Fibroblast of skin of left quadriceps (primary cell): ENCODE measurements at places on chromosomes 6 and 20.

DNA sequence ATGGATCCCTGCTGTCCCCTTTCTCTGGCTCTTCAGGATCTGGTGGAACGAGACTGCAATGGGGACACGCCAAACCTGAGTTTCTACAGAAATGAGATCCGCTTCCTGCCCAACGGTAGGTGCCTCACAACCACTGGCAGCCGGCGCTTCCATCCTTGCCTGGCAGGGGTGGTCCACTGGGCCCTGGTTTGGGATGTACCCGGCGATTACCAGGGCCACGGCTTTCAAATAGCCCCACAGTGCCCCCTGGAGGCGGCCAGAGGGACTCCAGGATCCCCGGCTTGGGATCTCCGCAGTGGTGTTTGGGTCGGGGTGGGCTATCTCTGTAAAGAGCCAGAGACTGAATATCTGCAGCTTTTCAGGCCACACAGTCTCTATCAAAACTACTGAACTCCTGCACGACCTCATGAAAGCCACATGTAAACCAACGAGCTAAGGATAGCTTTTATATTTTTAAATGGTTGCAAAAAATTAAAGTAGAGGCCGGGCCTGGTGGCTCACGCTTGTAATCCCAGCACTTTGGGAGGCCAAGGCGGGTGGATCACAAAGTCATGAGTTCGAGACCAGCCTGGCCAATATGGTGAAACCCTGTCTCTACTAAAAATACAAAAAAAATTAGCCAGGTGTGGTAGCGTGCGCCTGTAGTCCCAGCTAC is 3.7 kb downstream of the OGFR start:
- no peak for DNase-seq

GRCh38 chr6:63449714-63450113 is 122.6 kb upstream of the LOC128125822 start:
- DNase-seq: no peak

- DNase-seq: no peak
These were observed 7.8 kb downstream of the SCGN start for GRCh38 chr6:25659633-25660368.

GRCh38 chr6:158907931-158908330 is 88.8 kb upstream of the EZR start:
- no peak for DNase-seq

DNA sequence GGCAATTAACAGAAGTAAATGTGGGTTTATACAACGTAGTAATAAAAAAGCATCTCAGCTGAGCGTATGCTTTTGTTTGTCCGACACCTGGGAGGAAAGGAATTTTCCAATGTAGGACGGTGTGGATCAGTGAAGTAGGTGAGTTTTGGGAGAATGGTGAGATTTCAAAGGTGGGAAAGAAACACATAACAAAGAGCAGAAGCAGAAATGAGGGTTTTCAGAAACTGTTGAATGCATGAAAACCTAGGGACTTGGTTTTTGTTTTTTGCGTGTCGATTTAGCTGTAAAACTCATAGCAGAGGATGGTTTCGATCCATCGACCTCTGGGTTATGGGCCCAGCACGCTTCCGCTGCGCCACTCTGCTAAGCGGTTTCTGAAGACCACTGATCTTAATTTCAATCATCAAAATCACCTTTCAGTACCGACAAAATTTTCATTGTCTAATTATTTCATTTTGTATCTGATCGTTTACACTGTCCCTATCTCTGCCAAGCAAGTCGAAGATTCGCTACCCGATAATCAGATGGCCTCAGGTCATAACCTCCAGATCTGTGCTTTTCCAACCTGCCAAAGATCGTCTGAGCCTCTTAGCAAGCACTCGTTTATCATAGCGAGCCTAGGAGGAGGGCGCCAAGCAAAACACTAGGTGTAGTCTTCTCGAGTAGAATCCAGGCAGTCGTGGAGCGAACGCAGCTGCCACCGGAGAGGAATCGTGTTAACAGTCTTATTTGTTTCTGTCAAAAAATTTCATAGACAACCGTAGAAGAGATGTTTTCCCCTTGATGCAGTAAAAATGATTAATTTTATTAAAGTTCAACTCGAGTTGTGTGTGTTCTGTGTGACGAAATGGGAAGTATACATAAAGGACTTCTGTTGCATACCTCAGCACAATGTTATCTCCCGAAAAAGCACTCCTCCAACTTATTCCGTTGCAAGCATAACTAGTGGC is 20.9 kb upstream of the POM121L2 start:
- DNase-seq: peak; percentile 15

DNA sequence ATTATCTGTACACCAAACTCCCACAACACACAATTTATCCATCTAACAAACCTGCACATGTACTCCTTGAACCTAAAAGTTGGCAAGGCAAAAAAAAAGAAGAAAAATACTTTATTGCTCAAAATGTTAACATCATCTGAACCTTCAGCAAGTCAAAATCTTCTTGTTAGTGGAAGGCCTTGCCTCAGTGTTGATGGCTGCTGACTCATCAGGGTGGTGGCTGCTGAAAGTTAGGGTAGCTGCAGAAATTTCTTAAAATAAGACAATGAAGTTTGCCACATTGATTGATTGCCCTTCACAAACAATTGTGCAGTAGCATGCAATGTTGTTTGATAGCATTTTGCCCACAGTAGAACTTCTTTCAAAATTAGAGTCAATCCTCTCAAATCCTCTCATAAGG is 2.7 kb upstream of the WFDC11 start:
- no peak for DNase-seq

GRCh38 chr6:93047033-93047432 is 372.3 kb downstream of the EPHA7 start:
- no peak for DNase-seq

- no peak for DNase-seq
These were observed 15.0 kb upstream of the ETV7 start for GRCh38 chr6:36402481-36402880.

- DNase-seq: no peak
These were observed 41.9 kb downstream of the PLEKHG1 start for GRCh38 chr6:150641398-150642139.

DNA sequence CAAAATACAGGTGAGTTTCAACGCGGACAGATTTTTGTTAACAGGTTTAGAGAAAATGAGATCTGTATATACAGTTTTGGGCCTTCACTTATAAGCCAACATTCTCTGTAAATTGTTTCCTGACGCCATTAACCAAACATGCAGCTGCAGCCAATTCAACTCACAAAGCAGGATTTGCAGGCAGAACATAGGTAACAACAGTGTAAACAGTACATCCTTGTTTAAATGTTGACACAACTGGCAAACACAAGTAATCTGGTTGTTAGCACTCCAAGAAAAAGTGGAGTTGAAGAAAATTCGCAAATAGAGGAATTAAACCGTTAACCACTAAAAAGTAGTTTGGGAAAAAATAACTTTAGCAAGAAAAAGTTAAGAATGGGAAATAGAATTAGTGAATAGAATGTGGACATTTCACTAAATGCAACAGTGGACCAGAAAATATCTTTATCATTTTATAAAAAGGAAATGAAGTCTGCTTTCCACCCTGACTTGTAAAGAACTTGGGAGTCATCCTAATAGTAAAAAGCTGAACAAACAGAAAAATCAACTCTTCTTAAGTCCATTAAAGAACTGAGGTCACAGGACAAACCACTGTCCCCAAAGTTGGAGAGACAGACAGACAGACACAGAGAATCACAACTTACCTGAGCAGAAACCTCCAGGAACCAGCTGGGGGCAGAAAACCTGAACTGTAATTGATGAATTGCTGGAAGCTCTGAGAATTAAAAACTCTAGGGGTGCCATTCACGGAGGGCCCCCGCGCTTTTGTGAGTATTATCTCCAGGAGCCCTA is 10.1 kb downstream of the SMIM28 start:
- no peak for DNase-seq

DNA sequence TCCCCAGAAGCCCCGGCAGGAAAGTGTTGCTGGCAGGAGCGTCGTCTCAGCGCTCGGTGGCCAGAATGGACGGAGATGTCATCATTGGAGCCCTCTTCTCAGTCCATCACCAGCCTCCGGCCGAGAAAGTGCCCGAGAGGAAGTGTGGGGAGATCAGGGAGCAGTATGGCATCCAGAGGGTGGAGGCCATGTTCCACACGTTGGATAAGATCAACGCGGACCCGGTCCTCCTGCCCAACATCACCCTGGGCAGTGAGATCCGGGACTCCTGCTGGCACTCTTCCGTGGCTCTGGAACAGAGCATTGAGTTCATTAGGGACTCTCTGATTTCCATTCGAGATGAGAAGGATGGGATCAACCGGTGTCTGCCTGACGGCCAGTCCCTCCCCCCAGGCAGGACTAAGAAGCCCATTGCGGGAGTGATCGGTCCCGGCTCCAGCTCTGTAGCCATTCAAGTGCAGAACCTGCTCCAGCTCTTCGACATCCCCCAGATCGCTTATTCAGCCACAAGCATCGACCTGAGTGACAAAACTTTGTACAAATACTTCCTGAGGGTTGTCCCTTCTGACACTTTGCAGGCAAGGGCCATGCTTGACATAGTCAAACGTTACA is 817 bp downstream of the GRM1 start:
- DNase-seq: no peak

GRCh38 chr6:80335121-80335531 is 228.7 kb downstream of the BCKDHB start:
- no peak for DNase-seq

- no peak for DNase-seq
These were observed 94.0 kb downstream of the AHI1 start for GRCh38 chr6:135403584-135403983.

DNA sequence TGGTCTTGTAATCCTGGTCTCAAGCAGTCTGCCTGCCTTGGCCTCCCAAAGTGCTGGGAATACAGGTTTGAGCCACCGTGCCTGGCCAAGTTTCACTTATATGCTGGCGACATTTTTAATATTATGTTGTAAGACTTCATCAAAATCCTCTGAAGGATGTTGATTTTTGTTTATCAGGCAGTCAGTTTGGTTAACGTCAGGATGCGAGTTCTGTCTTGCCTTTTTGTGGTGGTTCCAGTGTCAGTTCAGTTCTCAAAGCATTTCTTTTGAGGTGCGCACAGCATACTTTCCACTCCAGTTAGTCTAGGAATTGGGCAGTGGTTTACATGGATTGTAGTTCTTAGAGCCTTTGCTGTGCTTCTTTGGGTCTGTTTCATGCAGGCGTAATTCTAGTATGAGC is 24.9 kb downstream of the SCAF8 start:
- no peak for DNase-seq

DNA sequence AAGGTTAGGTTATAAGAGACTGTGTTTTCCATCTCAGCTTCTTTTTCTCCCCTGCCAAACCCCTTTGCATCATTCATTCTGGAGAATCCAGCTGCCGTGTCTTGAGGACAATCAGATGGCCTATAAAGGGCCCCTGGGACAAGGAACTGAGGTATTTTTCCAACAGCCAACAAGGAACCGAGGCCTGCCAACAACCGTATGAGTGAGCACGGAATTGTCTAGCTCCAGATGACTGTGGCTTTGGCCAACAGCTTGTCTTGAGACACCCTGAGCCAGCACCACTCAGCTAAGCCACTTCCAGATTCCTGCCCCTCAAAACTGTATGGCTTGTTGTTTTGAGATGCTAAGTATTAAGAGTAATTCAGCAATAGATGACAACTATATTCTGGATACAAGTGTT is 433.7 kb upstream of the HSF2 start:
- DNase-seq: no peak

- no peak for DNase-seq
These were observed 96.0 kb downstream of the HIVEP2 start for GRCh38 chr6:142848976-142849375.

GRCh38 chr20:25439328-25439727 is 31.9 kb downstream of the GINS1 start:
- DNase-seq: no peak

- no peak for DNase-seq
These were observed 89.7 kb downstream of the SMOC2 start for GRCh38 chr6:168530653-168531071.

GRCh38 chr20:63533871-63534393 is 3.2 kb downstream of the PTK6 start:
- DNase-seq: no peak

DNA sequence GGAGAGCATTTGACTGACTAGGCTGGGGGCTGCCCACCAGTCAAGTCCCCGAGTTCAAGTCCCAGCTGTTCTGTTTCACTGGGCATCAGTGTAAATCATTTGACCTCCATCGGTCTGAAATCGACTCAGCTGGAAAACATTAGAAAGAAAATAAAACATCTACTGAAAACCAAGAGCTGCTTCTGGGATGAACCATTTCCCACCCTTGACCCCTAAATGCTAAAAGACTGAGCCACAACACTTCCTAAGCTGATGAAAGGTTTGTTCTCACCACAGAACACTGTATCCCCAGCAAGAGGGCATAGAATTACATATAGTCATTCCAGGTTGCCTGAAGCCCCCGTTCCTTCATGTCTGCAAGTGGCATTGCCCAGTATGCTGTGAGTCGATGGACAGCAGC is 237.0 kb upstream of the TAB2 start:
- DNase-seq: peak; percentile 58

DNA sequence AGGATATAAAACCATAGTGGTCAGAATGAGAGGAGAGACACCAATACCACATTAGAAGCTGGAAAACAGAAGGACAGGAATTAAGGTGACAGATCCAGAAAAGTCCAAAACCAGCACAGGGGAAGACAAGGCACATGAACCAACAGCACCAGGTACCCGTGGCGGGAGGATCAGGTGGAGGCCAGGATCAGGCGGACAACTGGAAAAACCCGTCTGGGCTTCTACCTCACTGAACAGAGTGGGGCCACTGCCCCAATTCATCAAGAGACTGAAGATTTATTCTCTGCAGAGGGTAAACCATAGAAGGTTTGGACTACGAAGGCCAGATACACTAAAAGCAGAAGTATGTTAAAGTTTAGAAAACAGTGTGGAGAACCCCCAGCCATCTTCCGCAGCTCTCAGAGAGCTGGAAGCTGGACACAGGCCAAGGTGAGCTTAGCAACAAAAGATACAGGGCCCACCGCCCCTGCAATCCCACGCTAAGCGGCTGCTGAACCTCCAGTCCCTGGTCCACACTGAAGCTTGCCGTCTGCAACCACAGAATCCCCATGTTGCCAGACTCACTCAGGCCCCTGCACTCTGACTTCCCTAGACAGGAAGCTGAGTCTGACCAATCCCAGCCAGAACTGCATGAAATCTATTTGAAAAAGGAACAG is 29.9 kb downstream of the ABHD12 start:
- DNase-seq: peak; percentile 4

GRCh38 chr6:144075187-144075586 is 20.2 kb downstream of the SF3B5 start:
- DNase-seq: no peak

GRCh38 chr6:41936073-41936837 is 5.4 kb downstream of the CCND3 start:
- peak; percentile 57 for DNase-seq
